ENCODE measurements at places on chromosomes 2 and 18.

DNA sequence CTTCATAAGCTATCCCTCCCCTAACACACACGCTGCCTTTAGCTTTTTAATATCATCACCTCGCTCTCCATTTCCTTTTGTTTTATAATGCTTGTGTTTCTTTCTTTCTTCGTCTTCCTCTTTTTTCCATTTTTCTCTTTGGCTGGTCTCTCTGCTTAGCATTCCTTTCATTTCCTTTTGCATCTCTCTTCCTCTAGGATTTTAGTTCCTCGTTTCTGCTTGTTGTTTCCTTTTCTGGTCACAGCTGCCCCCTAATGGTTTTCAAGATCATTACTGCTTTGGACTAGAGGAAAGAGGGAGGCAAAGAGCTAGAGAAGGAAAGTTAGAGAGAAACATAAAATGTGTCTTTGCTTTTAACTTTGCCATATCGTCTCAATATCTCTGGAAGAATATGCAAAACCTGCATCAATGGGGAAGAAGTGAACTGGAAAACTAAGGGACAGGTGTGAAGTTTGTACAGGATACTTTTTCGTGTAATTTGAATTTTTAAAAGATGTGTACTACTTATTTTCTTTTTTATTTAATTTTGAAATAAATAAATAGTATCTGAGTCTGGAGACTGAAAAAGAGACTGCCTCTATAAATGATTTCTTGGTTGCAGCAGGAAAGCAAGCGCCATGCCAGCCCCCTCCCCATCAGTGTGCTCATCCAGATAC lies 6.3 kb upstream of the NRP2 start:
- peak; percentile 89 for DNase-seq

DNA sequence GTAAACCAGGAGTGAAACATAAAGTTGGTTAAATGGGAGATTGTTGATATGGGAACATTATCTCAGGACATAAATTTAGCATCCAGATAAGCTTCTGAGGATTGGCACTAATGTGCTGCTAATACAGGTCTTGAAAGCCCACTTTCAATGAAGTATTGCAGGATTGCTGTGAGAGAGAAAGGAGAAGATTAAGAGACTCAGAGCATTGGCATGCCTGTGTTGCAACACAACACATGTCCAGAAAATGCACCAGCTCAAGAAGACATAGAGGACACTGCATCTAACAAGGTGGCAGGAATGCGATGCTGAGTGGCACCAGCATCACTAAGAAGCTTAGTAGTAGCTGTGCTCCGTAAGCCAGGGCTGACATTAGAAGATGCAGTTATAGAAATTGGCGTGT lies 728.9 kb downstream of the SUCLG1 start:
- DNase-seq = peak; percentile 49

DNA sequence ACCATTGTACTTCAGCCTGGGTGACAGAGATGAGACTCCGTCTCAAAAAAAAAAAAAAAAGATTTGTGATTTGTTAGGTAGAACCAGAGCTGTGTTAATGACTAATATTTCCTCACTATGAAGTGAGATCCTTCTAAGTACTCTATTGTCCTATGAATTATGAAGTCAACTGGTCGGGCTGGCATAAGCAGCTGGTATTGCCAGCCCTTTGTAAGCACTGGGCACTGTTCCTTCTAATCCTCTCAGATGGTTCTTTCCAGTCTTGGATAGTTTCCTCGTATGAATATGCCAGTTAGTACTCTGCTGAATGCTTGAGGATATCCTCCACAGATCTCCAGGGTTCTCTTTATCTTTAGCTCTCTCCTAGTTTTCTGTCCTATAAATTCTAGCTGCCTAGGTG lies 223.1 kb upstream of the SP5 start:
- no peak for DNase-seq

DNA sequence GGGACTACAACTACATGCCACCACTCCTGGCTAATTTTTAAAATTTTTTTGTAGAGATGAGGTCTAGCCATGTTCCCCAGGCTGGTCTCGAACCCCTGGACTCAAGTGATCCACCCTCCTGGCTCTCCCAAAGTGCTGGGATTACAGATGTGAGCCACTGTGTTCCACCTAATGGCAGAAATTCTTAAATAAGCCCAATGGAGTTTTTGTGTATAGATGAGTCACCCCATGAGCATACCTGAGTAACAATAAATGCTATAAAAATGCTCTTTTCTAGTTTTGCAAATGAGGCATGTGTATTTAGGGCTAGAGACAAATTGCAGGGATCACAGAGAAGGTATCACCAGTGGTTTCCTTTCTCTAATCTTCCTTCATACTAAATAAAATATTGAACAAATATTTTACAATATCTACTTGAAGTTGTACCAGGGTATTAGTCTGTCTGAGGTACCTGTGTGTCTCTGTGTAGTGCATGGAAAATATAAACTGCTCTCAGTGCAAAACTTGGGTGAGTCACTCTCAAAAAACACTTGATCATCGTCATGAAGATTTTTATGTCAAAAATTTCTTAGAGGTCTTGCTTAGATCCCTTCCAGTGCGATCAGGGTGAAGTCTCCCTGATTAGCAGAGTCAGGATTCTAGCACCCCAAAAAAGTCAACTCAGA lies 337.1 kb upstream of the MMADHC start:
- no peak for DNase-seq

- DNase-seq = peak; percentile 92
Observed at GRCh38 chr18:45050712-45051601, 370.3 kb downstream of the SETBP1 start.

DNA sequence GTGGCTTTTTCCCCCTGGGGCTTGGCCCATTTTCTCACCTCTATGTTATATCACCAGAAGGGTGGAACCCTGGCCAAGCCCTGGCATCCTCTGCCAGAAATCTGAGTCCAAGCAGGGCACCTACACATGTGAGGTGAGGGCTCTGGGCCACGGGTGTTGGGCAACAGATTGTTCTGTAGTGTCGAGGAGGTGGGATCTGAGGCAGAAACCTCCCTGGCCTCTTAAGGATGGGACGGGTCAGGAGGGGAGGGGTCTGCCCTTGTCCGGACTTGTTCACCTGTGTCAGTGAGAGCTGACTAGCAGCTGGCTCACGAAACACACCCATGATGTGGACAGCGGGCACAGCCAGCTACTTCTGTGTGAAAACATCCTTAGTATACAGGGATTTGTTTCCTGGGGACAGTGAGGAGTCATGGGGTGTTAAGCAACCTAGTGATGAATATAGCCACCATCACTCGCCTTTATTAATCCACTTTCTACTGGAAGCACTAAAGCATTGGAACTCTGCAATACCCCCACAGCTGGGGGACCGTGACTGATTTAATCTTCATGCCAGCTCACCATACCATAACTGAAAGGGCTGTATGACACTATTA lies 35.6 kb downstream of the EPAS1 start:
- peak; percentile 46 for DNase-seq
